ENCODE measurements at places on chromosomes 7 and 10.

- no peak for DNase-seq
Measured at GRCh38 chr10:123930340-123931001, 38.9 kb upstream of the CPXM2 start.

DNA sequence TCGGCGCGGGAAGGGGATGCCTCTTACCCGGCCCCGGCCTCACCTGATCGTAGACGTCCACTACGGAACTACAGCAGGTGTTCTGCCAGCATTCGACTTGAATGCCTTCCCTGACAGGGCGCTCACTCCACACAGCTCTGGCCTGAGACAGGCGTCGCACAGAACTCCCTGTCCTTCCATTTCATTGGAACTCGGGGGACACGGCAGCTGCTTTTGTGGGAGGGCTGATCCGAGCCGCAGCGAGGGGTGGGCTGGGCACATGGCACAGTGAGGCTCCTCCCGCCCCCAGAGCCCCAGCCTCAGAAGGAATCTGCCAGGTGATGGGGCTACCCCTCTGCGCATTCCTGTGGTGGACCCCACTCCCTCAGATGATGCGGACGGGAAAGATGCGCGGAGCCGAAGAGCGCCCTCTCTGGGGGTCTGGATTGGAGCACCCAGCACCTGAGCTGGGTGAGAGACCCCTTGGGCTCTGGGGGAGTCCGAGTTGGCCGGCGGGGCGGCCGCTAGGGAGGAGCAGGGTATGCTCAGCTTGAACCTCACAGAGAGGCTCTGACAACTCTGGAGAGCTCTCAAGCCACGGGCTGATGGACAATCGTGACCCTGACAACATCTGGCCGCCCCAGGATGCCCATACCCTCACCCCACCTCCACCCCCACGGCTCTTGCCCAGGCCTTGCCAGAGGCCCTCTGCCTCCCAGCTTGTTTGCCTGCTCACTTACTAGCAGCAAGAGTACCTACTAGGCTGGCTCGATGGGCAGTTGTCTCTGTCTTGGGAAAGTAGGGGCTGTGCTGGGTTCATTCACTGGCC lies 36.6 kb downstream of the RASGEF1A start:
- peak; percentile 40 for DNase-seq

GRCh38 chr7:116671681-116672595 lies at the start of gene MET:
MET (plus strand) TSS chr7:116672196; CDS start chr7:116699085, 26,889 bp downstream.
- DNase-seq, result peak; percentile 64

DNA sequence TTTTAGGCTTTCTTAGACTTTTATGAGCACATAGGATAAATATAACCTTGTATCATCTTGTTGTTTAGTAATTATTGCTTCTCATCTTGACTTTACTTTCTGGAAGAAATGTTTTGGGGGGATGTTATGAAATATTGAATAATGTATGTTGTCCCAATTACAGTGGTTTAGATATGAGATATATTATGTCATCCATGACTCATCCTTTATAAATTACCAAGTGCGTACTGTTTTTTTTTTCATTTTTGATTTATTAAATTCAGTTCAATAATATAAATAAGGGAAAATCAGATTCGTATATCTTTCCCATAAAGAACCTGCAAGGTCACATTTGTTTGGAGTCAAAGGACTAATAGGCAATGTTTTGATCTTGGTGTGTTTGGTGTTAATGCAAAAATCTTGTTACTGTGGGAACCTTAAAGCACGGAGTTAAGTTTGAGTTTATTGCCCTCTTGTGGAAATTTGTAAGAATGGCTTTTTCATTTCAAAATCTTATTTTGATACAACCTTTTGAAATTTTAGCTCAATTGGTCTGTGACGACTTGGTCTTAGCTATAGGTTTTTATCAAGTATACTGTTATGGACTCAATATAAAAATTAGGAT lies 108.6 kb downstream of the SRI start:
- DNase-seq, result no peak

- DNase-seq, result no peak
Measured at GRCh38 chr10:20485554-20485953, 411.6 kb downstream of the NEBL start.
